ENCODE measurements at places on chromosomes 3 and 15.

DNA sequence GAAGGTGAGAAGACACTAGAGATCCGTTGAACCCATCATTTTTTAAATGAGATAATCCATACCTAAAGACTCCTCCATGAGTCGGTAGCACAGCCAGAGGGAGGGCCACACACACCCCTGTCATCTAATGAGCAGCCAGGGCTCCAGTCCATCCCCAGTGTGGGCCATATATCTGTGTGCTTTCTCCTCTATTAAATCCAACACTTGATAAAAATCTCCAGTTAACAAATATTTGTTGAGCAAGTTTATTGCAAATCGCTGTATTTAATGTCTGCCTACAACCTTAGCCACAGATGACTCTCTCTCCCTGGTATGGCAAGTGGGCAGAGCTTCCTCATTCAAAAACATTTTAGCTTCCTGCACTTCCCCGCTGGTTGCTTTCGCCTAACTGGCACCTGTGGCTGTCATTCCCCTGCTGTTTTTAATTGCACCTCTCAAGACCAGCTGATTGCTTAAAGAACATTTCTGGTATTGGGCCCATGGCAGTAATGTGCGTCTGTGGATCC, 82.8 kb downstream of the SMAD3 start:
- no peak for DNase-seq

DNA sequence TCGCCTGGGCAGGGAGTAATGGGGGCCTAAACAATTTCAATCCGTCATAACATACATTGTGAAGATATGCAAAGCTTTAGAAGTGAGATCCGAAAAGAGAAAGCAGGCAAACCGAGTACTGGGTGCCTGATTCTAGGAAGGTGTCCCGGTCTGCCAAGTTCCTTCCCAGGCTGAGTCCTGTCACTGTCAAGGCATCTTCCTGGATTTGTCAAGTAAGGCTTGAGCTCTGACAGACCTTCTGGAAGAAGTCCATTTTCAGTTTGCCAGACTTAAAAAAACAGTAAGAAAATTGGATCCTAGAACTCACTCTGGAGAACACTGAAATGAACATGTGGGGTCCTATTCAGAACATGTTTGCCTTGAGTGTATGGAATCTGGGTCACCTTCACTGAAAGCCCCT, 253.9 kb downstream of the RORA start:
- no peak for DNase-seq

GRCh38 chr3:124772081-124772831, 42.0 kb downstream of the UMPS start:
- DNase-seq, result no peak

GRCh38 chr3:114707252-114707860, 413.5 kb downstream of the TIGIT start:
- no peak for DNase-seq

DNA sequence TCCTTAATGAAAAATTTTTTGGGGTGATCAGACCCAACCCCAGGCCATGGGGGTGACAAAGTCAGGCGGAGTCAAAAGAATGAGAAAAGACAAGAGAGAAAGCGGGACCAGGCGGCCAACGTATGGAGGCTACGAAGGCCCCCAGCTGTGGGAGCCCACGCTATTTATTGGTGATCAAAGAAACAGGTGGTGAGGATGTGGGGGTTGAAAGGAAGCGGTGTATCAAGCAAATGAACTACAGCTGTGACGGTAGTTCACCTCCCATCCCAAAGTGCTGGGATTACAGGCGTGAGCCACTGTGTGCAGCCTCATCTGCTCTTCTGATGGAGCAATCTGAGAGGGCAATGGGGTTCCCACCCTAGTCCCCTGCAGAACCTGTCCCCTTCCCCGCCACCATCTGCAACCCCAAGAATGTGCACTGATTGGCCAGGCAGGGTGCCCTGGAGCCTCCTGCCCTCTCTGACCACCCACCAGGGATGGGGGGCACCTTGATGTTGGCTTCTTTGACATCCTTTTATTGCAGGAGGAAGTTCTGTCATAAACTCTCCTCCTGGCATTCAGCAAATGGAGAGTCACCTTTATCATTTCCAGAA, 1.1 kb upstream of the CHRNA3 start:
- no peak for DNase-seq

DNA sequence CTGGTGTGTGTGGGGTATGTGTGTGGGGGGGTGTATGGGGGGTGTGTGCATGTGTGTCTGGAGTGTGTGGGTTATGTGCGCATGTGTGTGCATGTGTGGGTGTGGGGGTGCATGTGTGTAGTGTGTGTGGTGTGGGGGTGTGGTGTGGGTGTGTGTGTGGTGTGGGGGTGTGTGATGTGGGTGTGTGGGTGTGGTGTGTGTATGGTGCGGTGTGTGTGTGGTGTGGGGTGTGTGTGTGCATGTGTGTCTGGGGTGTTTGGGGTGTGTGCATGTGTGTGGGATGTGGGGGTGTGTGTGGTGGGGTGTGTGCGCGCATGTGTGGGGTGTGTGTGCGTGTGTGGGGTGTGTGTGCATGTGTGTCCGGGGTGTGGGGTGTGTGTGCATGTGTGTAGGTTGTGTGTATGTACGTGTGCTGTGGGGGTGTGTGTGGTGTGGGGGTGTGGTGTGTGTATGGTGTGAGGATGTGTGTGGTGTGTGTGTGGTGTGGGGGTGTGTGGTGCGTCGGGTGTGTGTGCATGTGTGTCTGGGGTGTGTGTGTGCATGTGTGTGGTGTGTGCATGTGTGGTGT, 6.2 kb upstream of the OCA2 start:
- DNase-seq, result no peak

GRCh38 chr15:38593524-38593923, 28.9 kb upstream of the RASGRP1 start:
- no peak for DNase-seq

GRCh38 chr15:41981371-41982132, 9.2 kb upstream of the EHD4 start:
- DNase-seq, result no peak

DNA sequence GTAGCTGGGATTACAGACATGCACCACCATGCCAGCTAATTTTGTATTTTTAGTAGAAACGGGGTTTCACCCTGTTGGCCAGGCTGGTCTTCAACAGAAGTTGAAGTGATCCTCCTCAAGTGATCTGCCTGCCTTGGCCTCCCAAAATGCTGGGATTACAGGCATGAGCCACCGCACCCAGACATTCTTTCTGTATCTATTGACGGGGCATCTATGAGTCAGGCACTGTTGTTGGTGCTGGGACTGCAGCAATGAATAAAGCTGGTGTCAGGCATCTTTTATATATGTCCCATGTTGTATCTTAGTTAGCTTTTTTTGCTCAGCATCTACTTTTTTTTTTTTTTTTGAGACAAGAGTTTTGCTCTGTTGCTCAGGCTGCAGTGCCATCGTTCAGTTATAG, 47.6 kb upstream of the ULK4 start:
- no peak for DNase-seq

GRCh38 chr15:49137861-49138260, 17.5 kb downstream of the COPS2 start:
- DNase-seq, result no peak

DNA sequence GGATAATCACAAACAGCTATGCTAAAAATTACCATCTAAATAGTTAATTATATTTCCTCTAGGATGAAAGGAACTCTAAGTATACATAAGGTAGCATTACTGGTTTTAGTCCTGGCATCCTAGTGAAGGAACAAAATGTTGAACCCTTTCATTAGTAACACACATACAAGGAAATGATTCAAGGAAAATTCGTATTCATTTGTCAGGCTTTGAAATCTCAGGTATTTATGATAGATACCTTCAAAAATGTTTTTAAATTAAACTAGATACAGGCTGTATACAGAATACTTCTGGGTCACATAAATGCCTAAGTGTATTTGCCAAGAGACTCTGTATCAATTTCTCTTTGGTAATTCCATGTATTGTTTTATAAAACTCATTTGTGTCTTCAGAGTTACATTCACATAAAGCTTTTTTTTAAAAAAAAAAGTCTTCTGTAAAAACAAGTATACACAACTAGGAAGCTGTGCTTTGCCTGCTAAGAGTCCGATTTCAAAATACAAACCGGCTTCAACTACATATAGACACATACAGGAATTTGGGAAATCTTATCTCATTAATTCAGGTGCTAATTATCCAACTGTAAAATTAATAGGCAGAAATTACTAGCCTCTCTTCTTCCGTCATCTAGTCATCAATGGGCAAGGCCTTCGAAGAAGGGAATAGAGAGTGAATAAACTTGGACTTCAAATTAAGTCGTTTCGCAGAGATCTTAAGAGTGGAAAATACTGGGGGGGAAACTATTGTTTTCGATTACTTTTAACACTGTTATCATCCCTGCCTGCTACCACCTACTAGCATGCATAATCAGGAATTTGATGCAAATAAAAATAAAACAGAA, 1.3 kb downstream of the SECISBP2L start:
- DNase-seq, result no peak

GRCh38 chr3:52374173-52374572, 58.1 kb downstream of the DNAH1 start:
- no peak for DNase-seq

GRCh38 chr3:85576697-85577200, 618.0 kb downstream of the CADM2 start:
- DNase-seq, result no peak

DNA sequence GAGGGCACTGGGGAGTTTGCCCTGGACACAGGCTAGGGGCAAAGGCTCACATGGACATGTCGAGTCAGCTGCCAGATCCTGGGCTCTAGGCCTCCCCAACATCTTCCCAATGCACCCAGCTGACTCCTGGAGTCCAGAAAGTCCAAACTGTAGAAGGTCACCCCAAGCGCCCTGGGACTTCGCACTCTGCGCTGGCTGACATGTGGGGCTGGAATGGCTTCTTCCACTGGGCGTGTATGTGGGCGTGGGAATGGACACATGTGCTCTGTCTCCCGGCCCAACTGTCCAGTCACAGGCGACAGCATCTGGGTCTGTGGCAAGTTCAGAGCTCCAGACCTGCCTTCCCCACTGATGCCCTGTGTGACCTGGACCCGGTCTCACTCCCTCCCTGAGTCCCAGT, 13.2 kb upstream of the FURIN start:
- no peak for DNase-seq

DNA sequence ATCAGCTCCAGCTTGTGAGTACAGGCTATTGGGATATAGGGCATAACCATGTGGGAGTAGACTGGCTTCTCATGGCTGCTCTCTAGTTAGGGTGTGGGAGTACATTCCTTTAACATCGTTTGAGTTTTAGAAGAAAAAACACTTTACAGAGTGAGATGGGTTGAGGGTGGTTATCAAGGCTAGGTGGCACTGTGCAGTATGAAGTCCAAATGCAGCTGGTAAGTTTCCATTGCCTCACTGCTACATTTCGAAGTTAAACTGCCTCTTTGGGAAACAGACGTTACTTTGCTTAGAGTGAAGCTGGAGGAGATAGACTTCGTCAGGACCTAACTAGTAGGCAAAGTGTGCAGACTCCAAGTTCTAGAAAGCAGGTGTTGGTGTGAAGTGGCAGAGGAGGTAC, 192.4 kb downstream of the SQOR start:
- DNase-seq, result no peak

- DNase-seq, result no peak
Observed at GRCh38 chr3:99674086-99674789, 35.8 kb downstream of the COL8A1 start.

- no peak for DNase-seq
Observed at GRCh38 chr3:49387721-49388120, 24.1 kb downstream of the RHOA start.

- no peak for DNase-seq
Observed at GRCh38 chr15:48433226-48433886, 102.1 kb downstream of the DUT start.

- no peak for DNase-seq
Observed at GRCh38 chr15:71294911-71295602, 179.8 kb downstream of the THSD4 start.

DNA sequence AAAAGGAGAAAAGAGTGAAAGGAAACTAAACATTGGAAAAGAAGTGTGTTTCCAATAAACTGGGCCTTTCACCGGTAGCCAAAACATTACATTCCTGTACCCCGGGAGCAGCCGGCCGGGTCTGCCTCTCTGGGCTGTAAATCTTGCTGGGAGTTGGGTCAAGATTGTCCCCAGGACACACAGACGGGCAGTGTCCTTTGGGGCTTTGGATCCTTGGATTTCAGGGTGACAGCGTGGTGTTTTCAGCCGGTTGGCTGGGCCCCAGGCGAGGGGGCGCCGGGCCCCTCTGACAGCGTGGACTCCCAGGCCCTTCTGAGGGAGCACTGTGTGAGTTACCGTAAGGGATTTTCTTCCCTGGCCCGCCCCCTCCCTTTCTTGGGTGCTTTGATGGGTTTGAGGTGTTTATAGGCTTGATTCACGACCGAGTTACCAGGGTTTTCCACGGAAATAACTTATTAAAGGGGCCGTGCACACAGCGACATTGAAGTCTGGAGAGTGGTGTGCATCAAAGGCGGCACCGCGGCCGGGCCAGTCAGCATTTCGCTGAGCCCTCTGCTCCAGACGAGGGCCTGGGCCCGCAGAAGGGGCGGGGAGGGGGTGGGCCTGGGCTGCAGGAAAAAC, 27.4 kb downstream of the SMAD6 start:
- DNase-seq, result no peak

DNA sequence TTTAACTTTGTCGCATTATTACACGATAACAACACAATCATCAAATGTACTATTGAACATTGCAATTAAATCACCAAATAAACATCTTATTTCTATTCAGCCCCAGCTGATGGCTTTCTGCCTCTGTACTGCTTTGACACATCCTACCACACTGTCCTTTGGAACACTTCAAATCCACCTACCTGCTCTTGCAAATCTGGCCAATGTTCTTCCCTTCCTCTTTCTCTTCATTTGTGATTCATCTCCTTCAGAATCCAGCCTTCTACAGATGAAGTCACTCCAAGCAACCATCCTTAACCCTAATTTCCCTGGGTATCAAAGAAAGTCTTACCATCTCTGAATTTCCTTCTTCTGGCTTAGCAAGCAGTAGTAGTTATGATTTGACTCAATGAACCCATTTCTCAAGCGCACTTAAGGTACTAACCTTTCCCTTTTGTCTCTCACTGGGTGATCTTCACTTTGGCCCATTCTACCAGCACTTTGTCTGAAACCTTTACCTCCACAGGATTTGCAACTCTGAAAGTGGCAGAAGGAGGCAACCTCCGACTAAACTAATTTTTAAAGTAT, 502.9 kb downstream of the FOXP1 start:
- DNase-seq, result no peak

- DNase-seq, result no peak
Observed at GRCh38 chr3:75395580-75396315, 268.4 kb upstream of the FRG2C start.
